ENCODE measurements at places on chromosomes 12 and 14. TPM values are rescaled to one million over a fixed set of nuclear protein-coding genes. Genes with fewer than 3 reads are reported as not detected.

GRCh38 chr14:21102521-21103410, 1.9 kb downstream of the TMEM253 start:
- no peak for DNase-seq

GRCh38 chr12:39632670-39633069, 13.1 kb upstream of the ABCD2 start:
- DNase-seq = no peak

DNA sequence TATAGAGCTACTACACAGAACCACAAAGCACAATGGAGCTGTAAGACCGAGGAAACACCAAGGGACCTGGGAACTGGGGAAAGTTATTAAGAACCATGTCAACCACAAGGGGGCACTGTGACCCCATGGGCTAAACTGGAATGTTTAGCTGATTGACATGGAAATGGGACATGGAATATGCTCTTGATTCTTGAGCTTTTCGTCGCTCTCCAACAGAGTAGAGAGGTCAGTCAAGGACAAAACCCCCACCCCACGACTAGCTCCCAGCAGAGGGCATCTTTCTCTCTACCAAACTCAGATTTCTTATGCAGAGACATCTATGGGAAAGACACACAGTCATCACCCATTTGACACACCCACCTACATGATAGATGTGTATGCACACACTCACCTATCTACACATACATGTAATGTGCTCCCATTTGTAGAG, 10.1 kb downstream of the NDRG2 start:
- peak; percentile 59 for DNase-seq

- DNase-seq = no peak
Measured at GRCh38 chr12:127306604-127307215, 960.3 kb upstream of the TMEM132C start.

DNA sequence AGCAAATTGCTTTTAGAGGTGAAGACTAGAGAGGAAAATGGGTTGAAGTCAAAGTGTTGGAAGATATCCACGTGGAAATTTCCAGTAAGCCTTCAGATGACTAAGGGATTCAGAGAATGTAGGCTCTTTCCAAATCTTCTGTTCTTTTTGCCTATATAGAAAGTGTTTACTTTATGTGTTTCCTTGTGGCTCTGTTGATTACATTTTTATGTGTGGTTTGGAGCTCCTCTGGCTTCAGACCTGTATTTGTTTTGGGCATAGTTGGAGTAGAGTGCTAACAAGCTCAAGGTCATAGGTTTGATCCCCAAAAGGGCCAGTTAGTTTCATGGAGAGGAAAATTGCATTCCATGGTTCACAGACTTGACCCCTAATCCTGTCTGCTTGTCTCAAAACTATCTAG, 91.9 kb downstream of the IGF1 start:
- no peak for DNase-seq

- DNase-seq = no peak
Measured at GRCh38 chr12:90938451-90938850, 16.5 kb downstream of the CCER1 start.

- DNase-seq = no peak
Measured at GRCh38 chr12:18825138-18825537, 87.2 kb downstream of the CAPZA3 start.

DNA sequence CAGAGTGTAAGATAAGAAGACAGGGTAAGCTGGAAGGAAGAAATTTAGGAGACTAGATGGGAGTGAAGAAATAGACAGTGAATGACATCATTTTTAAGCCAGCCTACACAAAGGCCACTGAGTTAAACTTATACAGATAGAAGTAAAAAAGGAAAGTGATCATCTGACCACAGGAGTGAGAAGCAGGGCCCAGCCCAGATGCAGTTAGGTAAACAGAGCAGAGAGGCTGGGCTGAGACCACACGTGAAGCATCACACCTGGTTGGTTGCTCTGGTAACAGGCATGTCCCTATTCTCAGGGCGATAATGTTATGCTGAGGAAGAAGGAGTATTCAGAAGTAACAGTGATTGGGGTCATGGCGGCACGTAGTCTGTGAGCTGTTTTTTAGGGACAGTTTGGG, 1079.4 kb downstream of the AACS start:
- DNase-seq = no peak

DNA sequence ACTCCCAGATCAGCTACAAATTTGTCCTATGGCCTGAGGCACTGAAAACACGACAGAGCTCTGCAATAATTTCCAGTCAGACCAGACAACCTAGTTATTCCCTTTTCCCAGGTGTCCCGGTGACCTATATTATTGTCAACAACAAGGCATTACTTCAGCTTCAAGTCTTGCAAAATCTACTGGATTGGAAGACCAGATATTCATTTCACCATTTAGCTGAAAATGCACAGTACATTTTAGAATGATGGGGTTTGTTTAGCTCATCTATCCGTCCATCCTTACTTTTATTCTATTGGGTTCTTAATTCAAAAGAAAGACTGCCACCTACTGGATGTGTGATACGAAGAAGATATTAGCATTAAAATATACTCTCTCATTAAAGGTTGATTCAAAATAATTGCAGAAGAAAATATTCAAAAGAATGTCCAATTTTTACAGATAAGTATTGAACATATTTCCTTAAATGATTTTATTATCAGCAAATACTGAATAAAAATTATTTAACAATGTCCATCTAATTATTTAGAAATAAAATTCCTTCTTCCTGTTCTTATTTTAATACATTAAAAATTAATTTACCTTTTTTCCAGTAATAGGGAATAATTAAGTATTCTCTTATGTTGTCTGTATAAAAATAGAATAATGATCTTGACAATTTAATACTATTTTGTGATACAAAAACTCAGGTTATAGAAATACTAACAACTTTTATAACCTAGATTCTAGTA, 244.9 kb upstream of the LRIG3 start:
- DNase-seq = no peak

- no peak for DNase-seq
Measured at GRCh38 chr12:10218021-10218420, 5.3 kb downstream of the GABARAPL1 start.

GRCh38 chr12:8078398-8078797, 3.7 kb upstream of the NECAP1 start:
- DNase-seq = no peak

GRCh38 chr12:12722435-12723148, 5.4 kb downstream of the CDKN1B start:
- no peak for DNase-seq

DNA sequence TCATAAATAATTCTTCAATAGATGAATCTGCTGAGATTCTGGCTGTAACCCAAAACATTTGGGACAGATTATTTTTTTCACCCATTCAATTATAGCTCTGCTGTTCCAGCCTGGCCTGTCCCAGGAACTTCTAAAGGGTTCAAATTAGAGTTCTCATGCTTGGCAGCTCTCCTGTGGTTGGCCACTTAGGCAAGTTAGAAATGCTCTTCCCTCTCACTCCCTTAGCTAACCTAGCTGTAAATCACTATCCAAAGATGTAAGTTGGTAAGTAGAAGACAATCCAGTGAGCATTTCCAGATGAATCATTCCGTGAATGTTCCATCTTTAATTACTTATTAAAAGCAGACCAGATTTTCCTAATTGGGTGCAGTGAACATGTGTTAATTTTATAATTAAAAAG, 760.4 kb upstream of the TBX3 start:
- DNase-seq = no peak

GRCh38 chr12:91627225-91627624, 444.6 kb upstream of the DCN start:
- no peak for DNase-seq

DNA sequence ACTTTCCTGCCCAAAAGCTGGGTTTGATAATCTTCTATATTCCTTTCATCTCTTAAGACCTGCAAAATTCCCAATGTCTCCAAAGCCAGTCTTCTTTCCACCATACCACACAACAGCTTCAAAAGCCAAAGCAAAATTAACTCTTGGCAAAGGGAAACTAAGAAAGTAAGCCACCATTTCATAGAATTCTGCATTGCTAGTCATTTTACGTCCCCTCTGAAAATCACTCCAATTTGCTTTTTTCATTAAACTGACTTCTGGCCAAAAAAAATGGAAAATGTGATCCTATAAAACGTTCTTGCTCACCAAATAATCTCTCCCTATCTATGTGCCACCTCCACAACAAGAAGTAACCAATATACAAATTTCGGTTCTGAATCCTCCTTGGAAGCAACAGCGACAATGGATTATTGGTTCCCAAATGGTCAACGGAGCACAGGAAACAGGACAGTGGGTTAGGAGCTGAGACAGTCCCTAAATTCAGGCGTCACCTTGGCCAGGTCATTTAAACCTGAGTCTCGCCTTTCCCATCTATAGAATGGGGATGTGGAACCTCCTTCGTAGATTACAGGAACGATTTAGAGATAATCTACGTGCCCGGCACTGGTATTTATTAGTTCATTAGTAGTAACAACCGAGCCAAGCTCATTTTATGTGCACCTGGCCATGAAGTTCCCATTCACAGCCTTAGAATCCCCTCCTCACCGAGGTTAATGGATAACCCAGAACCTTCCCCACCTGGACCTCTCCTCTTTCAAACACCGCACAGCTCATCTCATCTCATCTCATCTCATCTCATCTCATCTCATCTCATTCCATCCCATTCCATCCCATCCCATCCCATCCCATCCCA, 1.2 kb downstream of the NT5DC3 start:
- DNase-seq = no peak

DNA sequence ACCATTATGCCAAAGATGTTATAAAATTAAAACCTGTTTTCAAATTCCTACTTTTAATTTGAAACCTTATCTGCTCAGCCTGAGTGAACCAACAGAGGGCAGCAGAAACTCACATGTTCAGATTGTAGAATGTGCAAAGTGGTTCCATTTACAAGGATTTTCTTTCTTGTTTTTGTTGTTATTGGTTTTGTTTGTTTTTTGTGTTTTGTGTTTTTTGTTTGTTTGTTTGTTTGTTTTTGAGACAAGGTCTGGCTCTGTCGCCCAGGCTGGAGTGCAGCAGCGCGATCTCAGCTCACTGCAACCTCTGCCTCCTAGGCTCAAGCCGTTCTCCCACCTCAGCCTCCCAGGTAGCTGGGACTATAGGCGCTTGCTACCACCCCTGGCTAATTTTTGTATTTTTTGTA, 22.8 kb upstream of the GARIN2 start:
- no peak for DNase-seq

GRCh38 chr12:53733807-53734200, 6.6 kb upstream of the CALCOCO1 start:
- no peak for DNase-seq

DNA sequence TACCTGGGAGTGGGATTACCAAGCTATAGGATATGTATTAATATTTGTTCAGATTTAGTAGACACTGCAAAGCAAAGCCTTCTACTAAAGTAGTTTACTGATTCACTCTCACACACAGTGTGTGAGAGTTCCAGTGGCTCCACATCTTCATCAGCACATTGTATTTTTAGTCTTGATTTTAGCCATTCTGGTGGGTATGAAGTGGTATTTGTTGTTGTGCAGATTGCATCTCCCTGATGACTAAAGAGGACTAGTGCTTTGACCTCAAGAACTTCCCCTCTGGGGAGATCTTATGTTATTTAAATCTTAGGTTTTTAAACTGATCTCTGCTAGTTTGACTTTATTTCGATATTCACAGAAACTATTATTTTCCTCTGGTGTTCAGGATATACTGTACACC, 479.7 kb upstream of the RGS6 start:
- DNase-seq = no peak

- no peak for DNase-seq
Measured at GRCh38 chr12:122724641-122725243, 5.9 kb downstream of the HCAR1 start.

- no peak for DNase-seq
Measured at GRCh38 chr12:93540466-93540865, 32.0 kb upstream of the SOCS2 start.

- DNase-seq = no peak
Measured at GRCh38 chr12:21617030-21617429, 12.4 kb upstream of the GYS2 start.

DNA sequence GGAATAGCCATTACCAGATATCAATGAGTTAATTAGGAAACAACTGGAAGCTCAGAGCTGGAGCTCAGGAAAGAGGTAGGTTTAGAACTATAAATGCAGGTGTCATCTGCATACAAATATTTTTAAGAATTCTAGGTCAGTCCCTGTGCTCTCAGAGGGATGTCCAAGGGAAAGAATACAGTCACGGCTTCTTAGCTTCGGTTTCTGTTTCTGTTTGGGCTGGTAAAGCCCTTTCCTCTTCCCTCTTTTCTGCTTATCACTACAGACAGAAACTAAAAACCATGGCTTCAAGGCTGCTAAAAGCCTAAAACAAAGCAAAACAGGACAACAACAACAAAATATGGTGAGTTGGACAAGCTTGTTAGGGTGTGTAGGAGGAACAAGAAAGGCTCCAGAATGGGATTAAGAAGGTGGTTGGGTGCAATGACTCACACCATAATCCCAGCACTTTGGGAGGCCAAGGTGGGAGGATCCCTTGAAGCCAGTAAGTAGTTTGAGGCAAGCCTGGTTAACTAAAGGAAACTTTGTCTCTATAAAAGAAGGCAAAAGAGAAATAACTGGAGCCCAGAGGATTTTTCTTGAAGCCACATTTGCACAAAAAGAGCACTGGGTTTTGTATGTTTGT, 113.0 kb downstream of the SEC23A start:
- DNase-seq = no peak

GRCh38 chr14:103501041-103501870, 21.4 kb downstream of the CKB start:
- DNase-seq = no peak

GRCh38 chr14:99752486-99753121, 40.6 kb upstream of the EML1 start:
- no peak for DNase-seq

HOXC11 gene
- 1.2 TPM for polyA plus RNA-seq

GPRC5D gene
- 0.32 TPM for polyA plus RNA-seq

CD63 gene
- 517 TPM for polyA plus RNA-seq

BIN2 gene
- not detected for polyA plus RNA-seq

RFC5 gene
- 9.2 TPM for polyA plus RNA-seq

TSPAN19 gene
- polyA plus RNA-seq = 0.06 TPM

HIGD1C gene
- polyA plus RNA-seq = not detected

ASIC1 gene
- 5.7 TPM for polyA plus RNA-seq

YEATS4 gene
- 9.6 TPM for polyA plus RNA-seq

BMAL2 gene
- polyA plus RNA-seq = 33.6 TPM

G2E3 gene
- 24.3 TPM for polyA plus RNA-seq

LACRT gene
- polyA plus RNA-seq = not detected

POTEM gene
- polyA plus RNA-seq = not detected

PTHLH gene
- polyA plus RNA-seq = 827 TPM

ITGB7 gene
- 2.4 TPM for polyA plus RNA-seq

IL22 gene
- polyA plus RNA-seq = not detected

HSPA2 gene
- polyA plus RNA-seq = 7.0 TPM
